ENCODE measurements at places on chromosomes 6 and 20. TPM values are rescaled to one million over a fixed set of nuclear protein-coding genes. Genes with fewer than 3 reads are reported as not detected.

DNA sequence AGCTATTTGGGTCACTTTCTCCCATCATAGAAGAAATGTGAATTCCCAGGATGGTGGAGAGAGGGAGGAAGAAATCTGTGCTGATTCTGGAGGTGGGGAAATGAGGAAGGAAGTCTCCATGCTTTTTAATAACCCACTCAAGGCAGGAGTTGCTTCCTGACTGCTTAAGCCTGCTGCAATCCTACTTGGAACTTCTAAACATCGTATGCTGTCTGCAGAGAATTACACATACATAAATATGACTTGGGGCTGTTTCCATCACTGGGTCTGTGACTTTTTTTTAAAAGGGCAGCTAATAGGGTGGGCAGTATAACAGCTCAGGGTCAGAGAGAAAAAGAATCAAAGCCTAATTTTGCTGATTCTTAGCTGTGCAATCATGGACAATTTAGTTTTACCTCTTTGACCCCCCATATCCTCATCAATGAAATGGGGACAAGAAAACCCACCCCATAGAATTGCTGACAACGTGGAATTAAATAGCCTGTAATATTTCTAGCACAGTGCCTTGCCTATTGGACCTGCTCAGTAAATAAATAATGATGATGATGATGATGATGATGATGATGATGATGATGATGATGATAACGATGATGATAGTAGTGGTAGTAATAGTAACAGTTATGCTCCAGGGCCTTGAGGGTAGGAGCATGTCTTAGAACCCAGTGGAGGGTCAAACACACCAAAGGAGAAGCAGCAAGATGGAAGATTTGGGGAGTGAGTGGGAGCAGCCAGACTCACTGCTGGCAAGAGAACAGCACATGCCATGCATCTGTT lies 166.7 kb upstream of the LRFN2 start:
- no peaks in the 10 kb centered on the region for H3K36me3 ChIP-seq
- no peak for DNase-seq
- no peak overlapping the region for H3K27ac ChIP-seq
- H3K27me3 ChIP-seq = peaks cover 47% of the 10 kb centered on the region
- H3K4me1 ChIP-seq = peaks cover 5% of the 10 kb centered on the region

- peaks cover 21% of the 10 kb centered on the region for H3K4me1 ChIP-seq
- peak overlapping the region; percentile 97 for H3K27ac ChIP-seq
- peak; percentile 88 for DNase-seq
Observed at GRCh38 chr6:30722280-30723112, 2.3 kb downstream of the TUBB start.

DNA sequence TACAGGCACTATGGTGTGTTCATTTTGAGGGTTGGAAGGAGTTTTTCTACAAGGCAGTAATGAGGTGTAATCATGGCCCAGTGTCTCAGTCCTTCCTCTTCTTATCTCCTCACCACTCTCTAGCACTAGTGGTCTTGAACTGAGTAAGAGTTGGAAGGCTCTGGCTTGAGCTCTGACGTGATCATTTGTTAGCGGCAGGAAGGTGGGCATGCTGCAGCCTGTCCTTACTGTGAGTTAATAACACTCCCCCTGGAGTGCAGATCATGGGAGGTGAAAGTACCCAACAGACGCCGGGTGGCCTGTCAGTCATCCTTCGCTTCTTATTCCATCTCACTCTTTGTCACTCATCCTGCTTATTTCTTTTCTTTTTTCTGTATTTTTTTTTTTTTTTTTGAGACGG lies 356.9 kb downstream of the CDKAL1 start:
- H3K27ac ChIP-seq = no peak overlapping the region
- H3K4me3 ChIP-seq = no peak overlapping the region
- peaks cover 10% of the 10 kb centered on the region for H3K36me3 ChIP-seq
- H3K27me3 ChIP-seq = no peaks in the 10 kb centered on the region

GRCh38 chr6:137777687-137778075 lies 89.4 kb upstream of the TNFAIP3 start:
- H3K4me3 ChIP-seq = no peak overlapping the region
- no peaks in the 10 kb centered on the region for H3K36me3 ChIP-seq
- no peak overlapping the region for H3K27ac ChIP-seq
- peaks cover 8% of the 10 kb centered on the region for H3K4me1 ChIP-seq
- no peaks in the 10 kb centered on the region for H3K27me3 ChIP-seq

PDE7B gene
- 5.1 TPM for total RNA-seq
